CD4-positive, alpha-beta T cell treated with Interleukin-6 at 100 ng/mL for 8 hours (primary cell): ENCODE measurements at places on chromosomes 16 and 17.

DNA sequence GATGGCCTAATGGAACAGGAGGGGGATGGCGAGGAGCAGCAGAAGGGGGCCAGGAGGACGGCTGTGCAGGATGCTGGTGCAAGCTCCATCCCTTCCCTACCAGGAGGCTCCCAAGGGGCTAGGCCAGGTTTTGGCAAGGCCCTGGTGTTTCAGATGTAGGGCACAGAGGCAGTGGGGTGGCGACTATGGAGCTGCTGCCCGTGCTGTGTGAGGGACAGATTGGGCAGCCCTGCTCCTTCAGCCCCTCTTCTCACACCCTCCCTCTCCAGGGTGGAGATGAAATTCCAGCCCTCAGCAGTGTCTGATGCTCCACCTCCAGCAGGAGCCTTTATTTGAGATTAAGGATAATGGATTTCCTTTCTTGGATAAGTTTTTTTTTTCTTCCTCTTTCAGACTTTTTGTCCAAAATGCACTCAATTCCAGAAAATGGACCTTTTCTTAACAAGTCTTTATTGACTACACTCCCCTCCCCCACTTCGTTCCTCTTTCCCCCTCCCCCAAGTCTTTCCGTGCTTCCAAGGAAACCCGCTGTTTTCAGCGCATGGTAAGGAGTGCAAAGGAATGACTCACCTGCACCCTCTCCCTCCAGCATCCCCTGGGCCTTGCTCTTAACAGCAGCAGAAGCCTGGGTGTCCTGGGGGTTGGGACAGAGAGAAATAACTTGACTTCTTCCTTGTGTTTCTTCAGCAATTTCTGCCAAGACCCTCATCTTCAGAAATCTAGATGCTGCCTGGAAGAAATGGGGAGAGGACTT lies 95.2 kb downstream of the CCDC182 start:
- DNase-seq: no peak

DNA sequence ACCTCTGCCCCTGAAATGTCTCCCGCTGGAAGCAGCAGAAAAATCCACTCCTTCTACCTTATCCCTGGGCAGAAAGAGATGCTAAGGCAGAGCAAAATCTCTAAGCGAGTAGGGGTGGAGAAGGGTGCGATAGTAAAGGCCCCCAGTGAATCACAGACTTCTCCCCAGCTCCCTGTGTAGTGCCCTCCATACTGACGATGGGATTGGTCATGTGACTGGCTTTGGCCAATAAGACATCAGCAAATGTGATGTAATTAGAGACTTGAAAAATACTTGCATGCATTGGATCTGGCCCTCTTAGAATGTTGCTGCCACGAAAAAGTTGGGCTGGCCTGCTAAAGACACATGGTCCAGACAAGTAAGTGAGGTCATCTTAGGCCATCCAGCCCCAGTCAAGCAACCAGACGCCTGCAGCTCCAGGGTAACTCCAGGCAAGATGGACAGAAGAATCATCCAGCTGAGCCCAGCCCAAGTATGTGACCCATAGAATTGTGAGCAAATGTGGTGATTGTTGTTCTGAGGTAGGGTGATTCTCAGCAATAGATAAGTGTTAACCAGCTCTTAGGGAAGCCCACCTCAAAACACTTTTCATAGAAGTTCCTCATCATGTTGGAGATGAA lies 36.0 kb downstream of the HASPIN start:
- no peak for DNase-seq

DNA sequence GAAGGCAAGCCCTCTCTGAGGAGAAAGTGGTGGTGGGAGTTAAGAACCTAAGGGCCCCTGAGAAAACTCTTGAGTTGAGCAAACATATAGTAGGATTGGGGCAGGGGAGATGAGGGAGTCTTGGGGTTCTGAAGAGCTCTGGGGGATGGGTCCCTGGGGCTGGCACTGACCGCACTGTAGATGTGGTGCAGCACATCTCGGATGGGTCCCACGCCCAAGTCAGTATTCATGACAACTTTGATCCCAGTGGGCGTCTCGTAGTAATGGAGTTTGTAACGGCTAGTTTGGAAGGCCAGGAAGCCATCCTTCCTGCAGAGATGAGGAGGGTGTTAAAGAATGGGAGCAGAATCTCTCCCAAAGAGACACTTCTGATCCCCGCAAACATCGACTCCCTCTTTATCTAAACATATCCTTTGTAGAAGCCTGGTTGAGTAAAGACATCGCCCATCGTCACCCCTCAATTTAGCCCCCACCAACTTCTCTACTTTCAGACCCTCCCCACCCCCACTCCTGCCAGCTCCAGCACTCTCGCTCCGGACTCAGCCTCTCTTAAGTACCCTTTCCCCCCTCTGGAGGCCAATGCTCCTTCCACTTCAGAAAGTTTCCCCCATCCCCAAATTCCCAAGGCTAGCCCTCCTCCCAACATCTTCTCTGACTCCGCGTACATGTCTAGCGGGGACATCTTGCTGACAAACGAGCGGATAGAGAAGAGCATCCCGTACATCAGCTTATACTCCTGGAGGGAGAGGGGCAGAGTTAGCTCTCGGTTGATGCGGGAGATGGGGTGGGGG lies 710 bp downstream of the TRAPPC1 start:
- no peak for DNase-seq

DNA sequence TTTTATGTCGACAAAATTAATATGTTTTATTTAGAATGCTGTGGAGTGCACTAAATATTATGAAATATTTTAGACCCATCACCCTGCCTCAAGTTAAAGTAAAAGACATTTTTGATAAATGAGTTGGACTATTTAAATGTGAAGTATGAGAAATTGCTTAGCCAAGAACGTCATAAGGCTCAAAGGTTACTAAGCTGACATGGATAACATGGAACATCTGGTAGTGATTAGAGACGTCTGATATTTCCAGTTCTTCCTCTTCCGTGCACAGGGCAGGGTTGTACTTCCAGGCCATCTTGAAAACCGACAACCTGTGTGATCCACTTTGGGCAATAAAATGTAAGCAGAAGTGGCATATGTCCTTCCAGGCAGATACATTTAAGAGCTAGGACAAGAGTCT lies 7.2 kb upstream of the CCL8 start:
- DNase-seq: no peak

- no peak for DNase-seq
Observed at GRCh38 chr16:78198288-78198687, 98.8 kb downstream of the WWOX start.

DNA sequence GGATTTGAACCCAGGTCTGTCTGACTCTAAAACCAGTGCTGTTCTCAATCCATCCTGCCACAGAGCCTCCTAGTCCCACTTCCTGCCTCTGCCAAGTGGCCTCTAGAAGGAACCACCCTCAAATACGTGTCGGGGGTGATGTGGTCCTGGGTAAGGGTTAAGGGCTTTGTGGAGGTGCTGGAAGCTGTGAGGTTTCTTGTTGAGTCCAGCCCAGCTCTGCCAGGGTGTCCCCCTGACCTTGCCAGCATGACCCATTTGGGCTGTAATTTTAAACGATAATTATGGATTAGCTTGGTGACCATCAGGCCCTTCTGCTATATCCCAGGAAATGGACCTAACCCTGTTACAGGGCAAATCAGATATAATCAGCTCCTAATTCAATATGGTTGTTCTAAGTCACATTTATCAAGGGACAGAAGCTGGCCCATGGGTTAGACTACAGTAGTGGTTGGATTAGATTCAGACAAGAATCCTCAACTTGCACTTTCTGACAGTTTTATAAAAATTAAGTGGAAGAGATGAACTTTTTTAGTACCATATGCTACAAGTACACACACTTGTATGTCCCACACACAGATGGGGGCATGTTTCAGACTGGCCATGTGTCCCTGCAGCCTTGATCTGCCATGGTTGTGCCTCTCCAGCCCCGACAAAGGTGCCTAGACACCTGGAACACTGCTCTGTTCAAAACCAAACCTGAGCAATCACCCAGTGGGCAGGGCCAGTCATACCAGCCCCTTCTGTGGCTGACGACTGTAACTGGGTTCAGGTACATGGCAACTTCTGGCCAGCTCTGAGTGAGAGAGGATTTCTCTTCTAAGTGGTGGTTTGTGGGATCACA lies 48.0 kb downstream of the SMPD3 start:
- DNase-seq: no peak

GRCh38 chr17:44581868-44582267 lies 24.6 kb downstream of the FZD2 start:
- no peak for DNase-seq

- no peak for DNase-seq
Observed at GRCh38 chr17:43014649-43015542, 7.3 kb downstream of the VAT1 start.

DNA sequence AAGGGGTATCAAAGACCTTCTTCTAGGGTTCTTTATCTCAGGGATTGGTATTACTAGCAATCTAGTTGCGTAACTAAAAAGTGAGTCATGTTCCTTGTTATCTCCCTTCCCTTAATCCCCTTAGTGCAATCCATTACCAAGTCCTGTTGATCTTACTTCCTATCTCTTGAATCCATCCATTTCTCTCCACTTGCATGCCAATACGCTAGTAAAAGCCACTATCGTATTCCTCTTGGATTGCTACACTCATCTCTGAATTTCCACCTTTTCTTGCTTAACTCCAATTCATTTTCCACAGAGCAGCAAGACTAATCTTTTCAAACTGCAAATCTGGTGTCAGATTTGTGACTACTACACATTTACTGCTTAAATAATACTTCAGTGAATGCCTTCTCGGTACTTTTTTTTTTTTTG lies 1.8 kb upstream of the ADAT1 start:
- DNase-seq: no peak

- no peak for DNase-seq
Observed at GRCh38 chr17:70086516-70086915, 11.5 kb downstream of the KCNJ16 start.

GRCh38 chr17:79836972-79837887 lies 2.0 kb downstream of the CBX4 start:
- DNase-seq: no peak

- DNase-seq: no peak
Observed at GRCh38 chr17:3801792-3802191, 804 bp upstream of the ITGAE start.

- DNase-seq: peak; percentile 84
Observed at GRCh38 chr17:40340880-40341807, 23.4 kb downstream of the GJD3 start.

DNA sequence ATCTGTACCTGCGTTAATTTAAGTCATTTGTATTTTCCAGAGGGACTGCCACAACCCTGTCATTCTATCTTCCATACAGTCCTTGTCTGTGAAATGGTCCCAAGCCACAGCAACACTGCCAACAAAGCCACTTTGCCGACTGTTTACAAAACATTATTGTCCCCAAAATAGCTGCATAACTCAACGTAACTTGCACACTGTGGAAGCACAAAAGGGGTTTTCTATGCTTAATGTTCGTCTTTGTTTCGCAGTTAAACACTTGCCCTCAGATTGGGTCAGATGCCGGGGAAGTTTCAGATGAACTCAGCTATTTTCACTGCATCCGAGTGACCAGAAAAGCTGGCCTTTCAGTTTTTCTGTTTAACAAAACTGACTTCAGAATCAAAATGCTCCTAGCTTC lies 4.6 kb downstream of the SEC14L5 start:
- DNase-seq: no peak

DNA sequence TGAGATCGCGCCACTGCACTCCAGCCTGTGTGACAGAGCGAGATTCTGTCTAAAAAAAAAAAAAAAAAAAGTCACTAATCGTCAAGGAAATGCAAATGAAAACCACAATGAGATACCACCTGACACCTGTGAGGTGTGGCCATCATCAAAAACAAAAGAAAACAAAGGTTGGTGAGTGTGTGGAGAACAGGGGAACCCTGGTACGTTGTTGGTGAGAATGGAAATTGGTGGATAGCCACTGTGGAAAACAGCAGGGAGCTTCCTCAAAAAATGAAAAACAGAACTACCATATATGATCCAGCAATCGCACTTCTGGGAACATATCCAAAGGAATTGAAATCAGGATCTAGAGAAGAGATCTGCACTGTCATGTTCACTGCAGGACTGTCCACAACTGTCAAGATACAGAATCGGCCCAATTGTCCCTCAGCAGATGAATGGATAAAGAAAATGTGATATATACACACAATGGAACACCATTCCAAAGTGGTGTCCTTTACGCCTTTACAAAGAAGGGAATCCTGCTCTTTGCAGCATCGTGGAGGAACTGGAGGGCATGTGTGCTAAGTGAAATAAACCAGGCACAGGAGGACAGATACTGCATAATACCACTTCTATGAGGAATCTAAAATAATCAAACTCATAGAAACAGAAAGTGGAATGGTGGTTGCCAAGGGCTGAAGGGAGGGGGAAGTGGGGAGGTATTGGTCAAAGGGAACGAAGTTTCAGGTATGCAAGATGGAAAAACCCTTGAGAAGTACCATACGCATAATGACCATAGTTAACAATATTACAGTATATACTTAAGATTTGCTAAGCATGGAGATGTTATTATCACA lies 63.5 kb upstream of the PLCG2 start:
- DNase-seq: peak; percentile 62

DNA sequence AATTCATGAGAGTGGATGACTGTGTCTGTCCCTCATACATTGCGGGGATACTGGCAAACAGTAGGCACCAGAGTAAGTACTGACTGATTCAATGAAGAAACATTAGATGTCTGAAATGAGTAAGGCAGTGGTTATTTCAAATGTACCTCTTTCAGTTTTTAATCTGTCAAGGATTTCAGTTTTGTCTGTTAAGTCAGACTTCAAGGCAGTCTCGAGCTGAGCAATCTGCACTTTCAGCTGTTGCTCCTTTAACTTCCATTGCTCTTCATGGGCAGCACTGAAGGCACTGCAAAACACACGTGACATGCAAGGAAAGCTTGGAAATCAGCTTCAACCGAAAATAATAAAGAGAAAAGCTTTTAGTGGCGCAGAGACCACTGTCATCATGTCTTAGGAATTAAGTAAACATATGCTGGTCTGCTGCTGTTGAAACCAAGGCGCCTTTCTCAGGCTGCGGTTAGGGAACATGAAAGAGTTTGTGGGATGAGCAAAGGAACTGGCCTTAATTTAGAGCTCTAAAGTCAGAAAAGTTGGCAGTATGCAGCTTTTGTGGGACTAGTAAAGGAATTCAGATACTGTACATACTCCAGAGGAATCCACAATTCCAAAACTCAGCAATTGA lies 38.8 kb downstream of the RPGRIP1L start:
- no peak for DNase-seq

- DNase-seq: no peak
Observed at GRCh38 chr16:78176435-78176834, 77.0 kb downstream of the WWOX start.

GRCh38 chr17:47774987-47775580 lies 42.0 kb downstream of the TBX21 start:
- DNase-seq: no peak

- DNase-seq: no peak
Observed at GRCh38 chr17:51322390-51323029, 62.2 kb downstream of the UTP18 start.

DNA sequence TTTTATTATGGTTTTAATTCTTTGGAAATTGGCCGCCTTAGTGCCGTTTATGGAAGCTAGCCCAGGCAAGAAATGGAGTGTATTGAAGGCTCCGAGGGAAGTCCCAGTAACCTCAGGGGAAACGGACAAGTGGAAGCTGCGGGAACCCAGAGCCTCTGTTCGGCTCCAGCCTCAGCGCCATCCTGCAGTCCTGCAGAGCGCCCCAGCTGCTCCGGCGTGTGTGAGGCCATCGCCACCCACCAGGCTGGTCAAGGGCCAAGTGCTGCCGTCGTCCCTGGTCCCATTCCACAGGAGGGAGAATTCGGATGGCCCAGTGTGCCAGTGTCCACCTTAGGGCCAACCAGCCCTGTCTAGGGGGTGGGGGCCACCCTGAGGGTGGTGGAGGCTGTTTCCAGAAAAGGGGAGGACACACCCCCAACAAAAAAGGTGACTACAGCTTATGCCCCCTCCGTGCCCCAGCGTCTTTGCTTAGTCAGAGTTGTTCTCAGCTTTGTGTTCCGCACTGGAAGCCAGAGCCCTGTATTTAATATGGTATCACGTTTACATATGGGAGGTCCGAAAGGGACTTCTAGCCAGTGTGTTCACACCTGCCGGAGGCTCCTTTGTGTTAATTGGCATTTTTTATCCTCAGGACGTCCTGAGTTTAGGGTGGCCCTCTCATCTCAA lies 13.0 kb downstream of the MGRN1 start:
- DNase-seq: no peak
